ENCODE measurements at places on chromosomes 1 and 21.

GRCh38 chr1:237005674-237006073, 1.4 kb upstream of the MT1HL1 start:
- DNase-seq: no peak

- no peak for DNase-seq
Observed at GRCh38 chr1:94823116-94823515, 3.0 kb downstream of the SLC44A3 start.

- DNase-seq: no peak
Observed at GRCh38 chr1:59135761-59136255, 161.1 kb upstream of the FGGY start.

GRCh38 chr1:89556726-89557444, 32.3 kb downstream of the LRRC8B start:
- no peak for DNase-seq

DNA sequence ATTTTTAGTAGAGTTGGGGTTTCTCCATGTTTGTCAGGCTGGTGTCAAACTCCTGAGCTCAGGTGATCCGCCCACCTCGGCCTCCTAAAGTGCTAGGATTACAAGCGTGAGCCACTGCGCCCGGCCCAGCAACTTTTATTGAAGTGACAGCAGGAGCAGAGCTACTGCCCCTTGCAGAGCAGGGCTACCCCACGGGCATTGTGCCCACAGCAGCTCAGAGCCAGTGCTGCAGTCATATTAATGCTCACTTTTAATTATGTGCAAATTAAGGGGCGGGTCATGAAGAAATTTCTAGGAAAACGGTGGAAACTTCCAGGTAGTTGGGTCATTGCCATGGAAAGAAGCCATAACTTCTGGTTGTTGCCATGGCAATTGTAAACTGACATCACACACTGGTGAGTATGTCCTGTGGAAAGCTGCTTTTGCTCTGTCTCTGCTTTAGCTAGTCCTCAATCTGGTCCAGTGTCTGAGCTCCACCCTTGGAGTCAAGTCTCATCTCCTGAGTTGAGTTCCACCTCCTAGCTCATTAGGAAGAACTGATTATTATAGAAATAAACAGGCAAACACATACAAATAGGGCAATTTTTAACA, 127.3 kb upstream of the ADGRL4 start:
- no peak for DNase-seq

- no peak for DNase-seq
Observed at GRCh38 chr1:244394826-244395765, 56.6 kb downstream of the ADSS2 start.

DNA sequence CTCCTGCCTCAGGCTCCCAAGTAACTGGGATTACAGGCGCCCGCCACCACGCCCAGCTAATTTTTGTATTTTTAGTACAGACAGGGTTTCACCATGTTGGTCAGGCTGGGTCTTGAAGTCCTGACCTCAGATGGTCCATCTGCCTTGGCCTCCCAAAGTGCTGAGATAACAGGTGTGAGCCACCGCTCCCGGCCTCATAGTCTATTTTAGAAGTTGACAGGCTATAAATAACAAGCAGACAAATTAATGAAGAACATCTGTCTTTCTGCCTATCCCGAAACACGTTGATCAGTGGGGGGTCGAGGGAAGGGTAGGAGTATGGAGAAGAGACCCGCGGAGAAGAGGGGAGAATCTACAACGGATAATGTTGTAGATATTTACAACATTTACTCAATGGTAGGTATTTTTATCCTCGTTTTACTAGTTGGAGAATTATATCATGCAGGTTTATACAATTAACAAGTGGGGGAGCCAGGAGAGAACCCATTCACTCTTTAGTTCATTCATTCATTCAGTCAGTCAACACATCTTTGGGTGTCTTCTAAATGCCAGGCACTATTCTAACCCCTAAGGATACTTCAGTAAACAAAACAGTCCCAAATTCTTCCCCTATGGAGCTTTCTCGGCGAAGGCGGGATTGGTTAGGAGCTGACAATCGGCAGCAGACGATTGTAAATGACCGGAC, 497 bp upstream of the IFNAR2 start:
- DNase-seq: no peak

DNA sequence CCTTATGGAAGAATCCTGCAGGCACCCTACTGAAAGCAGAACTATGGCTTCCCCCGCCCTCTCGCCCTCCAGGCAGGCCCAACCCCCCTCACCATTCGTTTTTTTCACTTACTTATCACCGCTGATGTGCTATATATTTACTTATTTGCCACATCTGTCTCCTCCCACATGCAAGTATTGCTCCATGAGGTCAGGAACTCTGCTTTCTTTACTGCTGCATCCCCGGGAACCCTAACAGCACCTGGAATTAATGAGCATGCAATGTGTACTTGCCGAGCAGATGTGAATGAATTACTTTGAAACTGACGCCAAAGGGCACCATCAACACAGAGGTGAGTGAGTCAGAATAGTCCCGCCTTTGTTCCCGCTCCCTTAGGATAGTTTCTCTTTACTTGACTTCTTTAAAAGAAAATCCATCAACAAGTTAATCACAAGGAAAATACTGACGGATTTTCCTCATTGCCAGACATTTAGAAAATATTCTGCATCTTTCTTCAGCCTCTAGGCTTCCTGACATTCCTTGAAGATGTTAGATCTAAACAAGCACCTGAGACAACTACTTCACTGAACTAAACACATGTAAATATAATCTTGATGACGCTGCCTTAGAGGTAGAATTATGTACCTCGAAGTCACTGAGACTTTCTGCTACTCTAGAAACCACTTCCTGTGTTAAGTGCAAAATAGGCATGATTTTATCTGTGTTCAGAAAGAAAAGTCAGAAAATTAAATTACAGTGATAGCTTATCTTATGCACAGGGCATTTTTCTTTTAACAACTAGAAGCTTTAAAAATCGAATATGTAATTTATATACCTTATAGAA, 17.5 kb upstream of the RAB4A start:
- DNase-seq: no peak

GRCh38 chr1:205879974-205880373, 30.0 kb upstream of the PM20D1 start:
- no peak for DNase-seq

- DNase-seq: no peak
Observed at GRCh38 chr1:234683127-234683860, 73.3 kb upstream of the IRF2BP2 start.

DNA sequence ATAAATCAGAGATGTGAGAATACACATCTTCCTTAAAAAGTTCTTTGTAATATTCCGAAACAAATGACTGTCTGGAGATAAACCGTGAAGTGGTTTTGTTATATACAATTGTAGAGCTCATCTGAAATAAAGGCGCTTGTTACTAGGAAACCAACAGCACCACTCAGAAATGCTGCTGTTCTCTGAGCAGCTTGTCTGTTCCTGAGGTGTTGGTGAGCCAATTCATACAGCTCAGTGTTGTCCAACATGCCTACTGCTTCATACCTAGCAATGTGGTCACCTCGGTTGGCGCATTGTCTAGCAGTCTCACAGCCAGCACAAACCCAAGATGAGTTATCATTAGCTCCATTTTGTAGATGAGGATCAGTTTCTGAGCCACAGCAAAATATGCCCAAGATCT, 44.4 kb downstream of the GFI1 start:
- DNase-seq: no peak

DNA sequence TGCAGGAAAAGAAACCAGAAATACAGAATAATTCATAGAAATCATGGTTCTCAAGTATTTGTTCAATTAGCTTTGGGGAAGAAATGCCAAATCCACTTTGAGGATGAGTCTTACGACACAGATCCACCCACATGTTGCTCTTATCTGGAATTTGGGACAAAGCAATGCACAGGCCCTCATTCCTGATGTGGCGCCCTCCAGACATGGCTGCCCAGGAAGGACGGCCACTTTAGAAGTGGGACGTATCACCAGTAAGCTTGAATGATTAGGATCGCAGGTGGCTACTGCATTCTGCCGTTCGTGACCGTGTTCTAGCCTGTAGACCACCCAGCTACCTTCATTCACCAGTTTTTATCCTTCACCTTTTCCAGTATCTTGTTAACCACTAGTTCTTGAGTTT, 20.1 kb upstream of the NCMAP start:
- no peak for DNase-seq

DNA sequence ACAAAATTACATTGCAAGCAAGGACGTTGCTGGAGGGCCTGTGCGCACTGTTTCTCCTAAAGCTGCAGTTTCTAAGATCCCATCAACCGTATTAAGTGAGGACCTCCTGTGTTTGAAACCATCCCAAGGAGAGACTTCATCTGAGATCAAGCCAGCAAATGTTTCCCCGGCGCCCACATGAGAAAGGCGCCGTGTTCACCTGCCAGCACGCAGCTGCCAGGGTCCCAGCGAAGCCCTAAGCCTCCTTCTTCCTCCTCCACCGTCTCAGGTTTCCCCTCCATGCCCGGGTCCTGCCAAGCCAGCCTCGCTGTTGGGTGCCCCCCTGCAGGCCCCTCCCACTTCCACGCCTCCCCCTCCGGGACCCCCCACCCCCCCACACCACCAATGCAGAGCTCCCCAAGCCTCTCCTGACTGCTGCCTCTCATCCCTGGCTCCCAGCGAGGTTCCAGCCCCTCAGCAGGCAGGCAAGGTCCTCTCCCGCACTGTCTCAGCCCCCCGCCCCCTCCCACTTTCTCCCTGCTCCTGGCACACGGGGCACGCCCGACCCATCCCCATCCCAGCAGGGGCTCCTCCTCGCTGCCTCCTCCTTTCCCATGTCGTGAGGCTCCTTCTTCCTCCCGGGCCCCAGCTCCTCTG, 8.6 kb upstream of the TFF1 start:
- no peak for DNase-seq

DNA sequence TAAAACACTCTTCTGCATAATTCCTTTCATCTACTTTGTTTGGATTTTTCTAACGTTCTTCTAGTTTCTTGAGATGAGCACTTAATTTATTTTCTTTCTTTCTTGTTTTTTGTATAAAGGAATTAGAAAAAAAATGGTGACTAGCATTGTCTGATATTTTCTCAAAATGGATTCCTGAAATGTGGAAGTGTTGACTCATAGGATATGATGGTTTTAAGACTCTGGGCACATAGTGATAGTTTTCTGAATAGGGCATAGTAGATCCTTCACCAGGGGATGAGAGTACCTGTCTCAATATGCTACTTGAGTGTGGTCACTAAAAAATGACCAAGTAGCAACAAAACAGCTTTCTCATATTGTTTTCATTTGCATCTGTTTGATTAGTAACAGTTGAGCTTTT, 100.9 kb downstream of the PEX14 start:
- DNase-seq: no peak

DNA sequence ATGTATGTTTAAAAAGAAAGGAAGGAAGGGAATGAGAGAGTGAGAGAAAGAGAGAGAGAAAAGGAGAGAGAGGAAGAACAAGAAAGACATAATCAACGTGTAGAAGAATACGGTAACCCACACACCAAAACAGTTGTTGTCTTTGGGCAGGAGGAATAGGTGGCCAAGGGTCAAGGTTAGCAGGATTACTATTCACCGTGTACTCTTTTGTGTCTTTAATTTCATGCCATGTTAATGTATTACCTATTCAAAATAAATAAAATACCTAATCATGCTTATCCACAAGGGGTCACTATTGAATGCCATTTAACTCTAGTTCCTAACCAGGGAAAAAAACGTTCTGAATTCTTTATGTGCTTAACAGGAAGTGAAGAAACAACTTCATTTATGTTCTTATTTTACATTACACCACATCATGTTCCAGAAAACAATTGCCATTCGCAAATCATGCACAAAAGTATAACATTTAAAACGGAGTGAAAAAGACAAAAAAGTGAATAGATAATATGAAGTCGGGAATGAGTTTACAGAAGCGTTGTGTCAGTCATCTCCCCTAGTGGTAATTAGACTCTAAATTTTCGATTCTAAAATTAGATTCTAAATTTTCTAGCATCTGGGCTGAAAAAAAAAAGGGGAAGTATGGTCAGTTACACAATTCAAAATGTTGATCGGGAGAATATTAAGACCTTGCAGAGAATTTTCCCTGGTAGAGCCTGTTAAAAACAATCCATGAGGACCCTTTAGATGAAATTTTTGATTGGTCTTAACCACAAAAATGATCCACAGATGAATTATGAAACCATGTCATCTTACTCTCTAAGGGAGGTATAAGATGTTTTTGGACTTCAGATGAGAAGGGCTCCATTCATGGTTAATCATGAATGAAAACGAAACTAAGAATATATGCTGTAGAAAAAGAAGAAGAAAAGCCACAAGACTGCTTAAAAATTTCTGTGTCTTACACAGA, 700 bp upstream of the KMO start:
- no peak for DNase-seq

DNA sequence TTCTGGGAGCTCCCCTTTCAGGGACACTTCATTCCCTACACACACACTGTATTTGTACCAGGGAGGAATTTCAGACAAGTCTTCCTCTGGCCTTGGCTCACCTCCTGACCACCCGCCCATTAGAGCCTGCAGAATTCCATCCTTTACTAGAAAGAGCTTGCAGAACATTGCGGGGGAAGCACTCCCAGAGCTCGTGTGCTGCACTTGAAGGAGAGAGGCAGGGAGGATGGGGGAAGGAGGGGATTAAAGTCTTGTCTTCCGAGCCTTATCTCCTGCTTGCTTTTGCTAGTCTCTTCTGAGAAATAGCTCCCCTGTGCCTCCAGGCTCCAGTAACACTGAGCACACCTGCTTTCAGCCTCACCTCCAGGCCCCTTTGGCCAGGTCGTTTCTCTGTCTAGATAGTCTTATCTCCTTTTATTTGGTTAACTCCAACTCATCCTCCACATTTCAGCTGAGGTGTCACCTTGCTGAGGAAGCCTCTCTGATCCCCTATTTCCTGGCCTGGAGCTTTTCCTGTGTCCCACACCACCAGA, 62.0 kb downstream of the PCNX2 start:
- no peak for DNase-seq

DNA sequence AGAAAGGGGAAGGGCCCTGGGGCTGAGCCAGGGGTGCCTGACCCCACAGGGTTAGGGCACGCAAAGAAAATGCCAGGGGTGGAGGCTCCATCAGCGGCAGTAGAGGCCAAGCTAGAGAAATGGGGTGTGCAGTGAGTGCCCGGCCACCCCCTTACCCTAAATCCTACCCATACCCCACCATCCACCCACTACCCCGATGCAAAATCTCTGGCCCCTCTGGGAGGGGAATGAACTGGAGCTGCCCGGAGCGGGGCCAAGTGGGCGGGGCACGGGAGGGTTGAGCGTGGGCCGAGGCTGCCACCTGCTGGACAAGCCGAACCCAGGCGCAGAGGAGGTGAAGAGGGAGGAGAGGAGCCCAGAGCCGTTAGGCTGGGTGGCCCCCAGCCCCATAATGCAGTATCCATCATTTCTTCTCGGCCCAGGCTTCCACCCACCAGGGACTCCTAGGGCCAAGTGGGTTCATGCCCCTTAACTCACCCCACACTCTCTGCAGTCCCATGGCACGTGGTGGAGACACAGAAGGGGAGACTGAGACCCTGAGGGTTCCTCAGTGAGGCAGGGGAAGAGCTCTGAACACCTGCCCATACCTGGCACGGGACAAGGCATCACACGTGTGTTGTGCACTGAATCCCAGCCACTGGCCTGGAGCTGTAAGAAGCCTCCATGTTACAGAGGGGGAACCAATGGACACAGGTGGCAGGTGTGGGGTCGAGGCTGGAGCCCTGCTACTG, 1.4 kb upstream of the C1QC start:
- no peak for DNase-seq

- DNase-seq: no peak
Observed at GRCh38 chr1:18974606-18975005, 18.1 kb upstream of the IFFO2 start.

GRCh38 chr1:47211796-47212269, 20.2 kb downstream of the TAL1 start:
- no peak for DNase-seq
